ENCODE measurements at places on chromosomes 7 and 10.

GRCh38 chr7:99016196-99016595 lies 127.7 kb downstream of the SMURF1 start:
- DNase-seq = no peak

GRCh38 chr10:123999956-124000615 lies 93.3 kb downstream of the CHST15 start:
- DNase-seq = no peak

DNA sequence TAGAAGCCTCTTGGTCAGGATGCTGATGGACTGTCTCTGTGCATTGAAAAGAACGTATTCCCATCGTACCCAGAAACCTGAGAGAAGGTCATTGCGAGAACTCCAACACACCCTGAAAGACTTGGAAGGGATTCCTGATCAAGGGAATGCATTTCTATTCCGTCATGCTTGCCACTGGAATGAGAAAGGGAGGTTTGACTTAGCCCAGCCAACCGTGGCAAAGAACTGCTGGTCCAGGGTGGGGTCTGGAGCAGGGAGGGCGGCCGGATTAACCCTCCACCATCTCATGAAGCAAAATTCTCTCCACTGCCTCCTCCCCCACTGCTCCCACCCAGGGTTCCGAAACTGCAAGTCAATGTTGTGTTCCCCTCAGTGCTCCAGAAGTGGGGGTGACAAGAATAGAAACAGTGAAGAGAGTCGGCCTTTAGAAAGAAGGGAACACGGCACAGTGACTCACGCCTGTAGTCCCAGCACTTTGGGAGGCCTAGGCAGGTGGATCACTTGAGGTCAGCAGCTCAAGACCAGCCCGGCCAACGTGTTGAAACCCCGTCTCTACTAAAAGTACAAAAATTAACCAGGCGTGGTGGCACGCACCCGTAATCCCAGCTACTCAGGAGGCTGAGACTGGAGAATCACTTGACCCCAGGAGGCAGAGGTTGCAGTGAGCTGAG lies 137.5 kb upstream of the MGMT start:
- DNase-seq = no peak

GRCh38 chr7:52876402-52876801 lies 159.0 kb upstream of the POM121L12 start:
- no peak for DNase-seq

- DNase-seq = no peak
These were observed 38.3 kb downstream of the NT5C3A start for GRCh38 chr7:33024189-33024757.

DNA sequence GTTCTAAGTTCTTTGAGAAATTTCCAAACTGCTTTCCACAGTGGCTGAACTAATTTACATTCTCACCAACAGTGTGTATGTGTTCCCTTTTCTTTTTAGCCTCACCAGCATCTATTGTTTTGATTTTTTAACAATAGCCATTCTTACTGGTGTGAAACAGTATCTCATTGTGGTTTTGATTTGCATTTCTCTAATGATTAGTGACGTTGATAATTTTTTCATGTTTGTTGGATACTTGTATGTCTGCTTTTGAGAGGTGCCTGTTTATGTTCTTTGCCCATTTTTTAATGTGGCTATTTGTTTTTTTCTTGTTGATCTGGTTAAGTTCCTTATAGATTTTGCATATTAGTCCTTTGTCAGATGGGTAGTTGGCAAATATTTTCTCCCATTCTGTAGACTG lies 191.4 kb downstream of the AGMO start:
- no peak for DNase-seq

DNA sequence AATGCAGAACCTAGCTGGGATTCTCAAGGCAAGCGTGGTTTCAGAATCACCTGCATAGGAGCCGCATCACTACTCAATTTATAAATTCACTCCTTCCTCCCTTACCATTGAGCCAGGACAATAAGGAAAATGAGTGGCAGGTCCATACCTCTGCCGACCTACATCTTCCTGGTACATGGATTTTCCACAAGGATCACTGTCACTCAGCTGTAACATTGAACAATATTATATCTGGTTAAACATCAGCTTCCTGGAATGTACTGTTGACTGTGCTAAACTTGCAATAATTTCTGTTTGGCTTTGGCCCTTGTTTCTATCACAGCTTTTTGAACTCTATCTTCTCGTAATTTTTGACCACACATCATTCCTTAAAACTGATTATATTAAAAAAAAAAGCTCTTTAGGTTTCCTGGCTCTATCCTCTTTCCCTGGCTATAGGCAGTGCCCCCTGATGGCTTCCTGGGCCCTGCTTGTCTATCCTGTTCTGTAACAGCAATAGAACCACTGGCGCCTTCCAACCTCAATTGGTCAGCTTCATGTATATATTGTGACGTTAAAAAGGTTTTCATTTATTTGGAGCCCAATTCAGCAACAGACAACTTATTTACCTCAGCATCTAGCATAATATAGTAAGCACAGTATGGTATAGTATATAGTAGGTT lies 59.2 kb downstream of the RNLS start:
- DNase-seq = no peak

- DNase-seq = no peak
These were observed 195.9 kb downstream of the XPNPEP1 start for GRCh38 chr10:109727436-109727835.

- DNase-seq = no peak
These were observed 2.5 kb downstream of the ACSL5 start for GRCh38 chr10:112376396-112376790.

DNA sequence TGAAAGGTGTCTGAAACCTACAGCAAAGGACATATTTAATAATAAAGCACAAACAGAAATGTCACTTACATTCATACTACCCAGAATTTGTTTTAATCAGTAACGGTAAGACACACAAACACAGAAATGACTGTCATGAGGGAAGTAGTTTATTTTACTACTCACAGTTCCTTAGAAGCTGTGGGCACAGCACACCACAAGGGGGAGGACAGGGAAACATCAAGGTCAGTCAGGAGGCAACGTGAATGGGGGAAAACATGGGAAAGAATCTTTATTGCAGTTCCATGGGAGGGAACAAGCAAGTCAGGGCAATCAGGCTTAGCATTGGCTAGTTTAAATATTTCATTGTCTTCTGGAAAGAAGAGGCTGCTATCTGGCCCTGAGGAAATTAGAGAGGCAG lies 123.8 kb upstream of the PDSS1 start:
- DNase-seq = no peak

DNA sequence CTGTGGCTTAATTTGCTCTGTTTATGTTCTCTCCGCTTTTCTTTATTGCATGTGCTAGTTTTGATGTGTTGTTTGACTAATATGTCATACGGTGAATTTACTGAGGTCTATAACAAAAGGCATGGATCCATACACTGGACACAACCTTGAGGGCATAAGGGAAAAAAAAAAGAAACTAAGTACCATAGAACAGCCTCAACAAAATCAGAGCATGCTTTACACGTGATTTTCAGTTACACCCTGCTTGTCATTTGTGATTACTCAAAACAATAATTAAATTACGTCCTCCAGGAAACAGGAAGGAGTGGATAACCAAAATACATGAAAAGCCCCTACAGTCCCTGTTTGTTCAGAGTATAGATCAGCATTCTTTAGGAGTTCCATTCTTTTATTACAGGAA lies 150.5 kb downstream of the CRPPA start:
- no peak for DNase-seq

DNA sequence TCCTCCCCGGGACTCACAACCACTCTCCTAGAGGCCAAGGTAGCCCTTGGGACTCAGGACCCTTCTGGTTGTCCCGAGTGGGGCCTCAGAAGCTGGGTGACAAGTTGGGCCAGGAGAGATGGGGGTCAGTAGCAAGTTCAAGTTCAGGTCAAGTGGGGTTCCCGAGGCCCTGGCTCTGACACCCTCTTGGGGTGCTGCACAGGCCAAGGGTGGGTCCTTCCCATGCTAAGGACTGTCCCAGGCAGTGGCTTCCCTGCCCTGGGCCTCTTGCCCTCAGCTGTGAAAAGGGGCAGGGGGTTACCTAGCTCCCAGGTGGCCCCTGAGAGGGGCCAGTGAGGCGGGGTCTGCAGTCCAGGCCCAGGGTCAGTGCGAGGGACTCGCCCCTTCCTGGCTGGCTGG lies 115.4 kb upstream of the TNRC18 start:
- no peak for DNase-seq

DNA sequence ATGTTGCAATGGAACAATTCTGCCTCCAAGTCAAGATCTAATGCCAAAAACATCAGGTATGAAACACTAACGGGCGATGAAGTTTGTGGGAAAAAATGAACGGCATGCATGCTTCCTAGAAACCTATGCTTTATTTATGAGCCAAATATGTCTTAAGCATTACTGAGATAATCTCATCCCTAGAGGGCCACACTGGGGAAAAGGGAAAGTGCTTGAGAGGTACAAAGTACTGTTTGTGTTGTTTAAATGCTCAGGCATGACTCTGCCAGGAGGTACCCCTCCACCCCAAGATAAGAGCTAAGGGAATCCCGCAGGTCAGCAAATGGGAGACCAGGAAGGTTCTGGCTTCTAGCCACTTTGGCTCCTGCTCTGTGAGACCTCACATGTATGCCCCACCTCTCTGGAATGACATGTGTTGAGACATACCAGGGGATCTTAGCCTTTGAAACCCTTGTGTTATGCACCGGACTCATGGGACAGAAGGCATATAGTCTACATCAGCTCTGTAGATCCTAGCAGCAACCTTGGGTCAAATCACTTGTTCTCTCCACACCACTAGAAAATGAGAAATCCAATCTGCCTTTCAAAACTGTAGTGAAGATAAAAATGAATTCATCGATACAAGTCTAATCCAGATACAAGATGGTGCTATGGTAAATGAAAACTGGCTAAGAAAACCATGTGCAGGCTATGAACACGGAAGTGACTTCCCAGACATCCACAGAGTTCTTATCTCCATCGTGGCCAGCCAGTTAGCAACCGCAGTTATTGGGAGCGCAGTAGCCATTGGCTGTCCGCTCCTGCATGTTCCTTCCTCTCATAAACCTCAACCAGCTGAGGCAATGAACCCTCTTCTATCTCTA lies 61.0 kb downstream of the CREB3L2 start:
- DNase-seq = peak; percentile 68

- DNase-seq = no peak
These were observed 143.7 kb upstream of the HABP2 start for GRCh38 chr10:113409175-113409574.

- no peak for DNase-seq
These were observed 492 bp downstream of the COG5 start for GRCh38 chr7:107563081-107563774.

DNA sequence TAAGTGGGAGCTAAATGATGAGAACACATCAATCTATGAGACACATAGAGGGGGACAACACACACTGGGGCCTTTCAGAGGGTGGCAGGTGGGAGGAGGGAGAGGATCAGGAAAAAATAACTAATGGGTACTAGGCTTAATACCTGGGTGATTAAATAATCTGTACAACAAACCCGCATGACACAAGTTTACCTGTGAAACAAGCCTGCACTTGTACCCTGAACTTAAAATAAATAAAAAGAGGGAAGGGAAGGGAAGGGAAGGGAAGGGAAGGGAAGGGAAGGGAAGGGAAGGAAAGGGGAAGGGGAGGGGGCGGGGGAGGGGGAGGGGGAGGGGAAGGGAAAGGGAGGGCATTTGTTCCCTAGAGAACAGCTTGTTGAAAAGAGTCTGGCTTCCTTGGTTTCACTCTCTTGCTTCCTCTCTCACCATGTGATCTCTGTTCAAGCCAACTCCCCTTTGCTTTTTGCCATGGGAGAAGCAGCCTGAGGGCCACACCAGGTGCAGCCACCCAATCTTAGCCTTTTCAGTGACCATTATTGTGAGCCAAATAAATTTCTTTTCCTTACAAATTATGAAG lies 57.7 kb downstream of the FAM13C start:
- no peak for DNase-seq
